ENCODE measurements at places on chromosomes 5 and 9.

- DNase-seq = no peak
These were observed 4.5 kb downstream of the RCL1 start for GRCh38 chr9:4796988-4797853.

GRCh38 chr9:133290751-133291302 lies 15.8 kb upstream of the ABO start:
- no peak for DNase-seq

DNA sequence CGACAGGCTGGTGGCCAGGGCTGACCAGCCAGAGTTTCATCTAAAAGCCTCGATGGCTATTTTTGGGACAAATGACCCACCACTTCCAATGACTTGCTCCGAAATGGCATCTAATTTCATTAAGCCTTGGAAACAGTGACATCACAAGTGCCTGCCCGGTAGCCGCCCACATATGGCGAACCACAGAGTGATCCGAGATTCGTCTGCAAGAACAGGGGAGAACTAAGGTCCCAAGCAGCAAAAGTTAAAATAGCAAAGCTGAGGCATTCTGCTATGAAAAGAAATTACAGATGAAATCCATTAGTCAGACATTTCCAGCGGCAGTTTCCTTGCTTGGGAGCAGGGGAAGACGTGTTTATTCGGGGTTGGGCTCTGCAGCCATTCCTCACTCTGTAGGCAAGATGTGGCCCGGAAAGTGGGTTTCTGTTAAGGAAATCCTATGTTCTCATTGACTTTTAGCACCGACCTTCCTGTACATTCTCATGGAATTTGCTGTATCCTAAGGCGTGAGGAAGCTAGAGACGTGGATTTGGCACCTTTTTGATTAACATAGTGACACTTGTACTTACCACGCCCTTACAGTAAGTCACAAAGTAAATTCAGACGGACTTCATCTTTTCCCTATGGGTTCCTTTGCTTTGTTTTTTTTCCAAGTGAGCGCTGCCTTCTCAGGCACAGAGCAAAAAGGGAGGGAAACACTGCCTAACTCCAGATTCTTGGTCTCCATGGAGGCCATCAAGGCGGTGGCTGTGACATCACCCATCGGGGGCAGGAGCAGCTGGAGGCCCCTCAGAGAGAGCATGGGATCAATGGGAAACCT lies 45.1 kb downstream of the ERGIC1 start:
- DNase-seq = no peak

DNA sequence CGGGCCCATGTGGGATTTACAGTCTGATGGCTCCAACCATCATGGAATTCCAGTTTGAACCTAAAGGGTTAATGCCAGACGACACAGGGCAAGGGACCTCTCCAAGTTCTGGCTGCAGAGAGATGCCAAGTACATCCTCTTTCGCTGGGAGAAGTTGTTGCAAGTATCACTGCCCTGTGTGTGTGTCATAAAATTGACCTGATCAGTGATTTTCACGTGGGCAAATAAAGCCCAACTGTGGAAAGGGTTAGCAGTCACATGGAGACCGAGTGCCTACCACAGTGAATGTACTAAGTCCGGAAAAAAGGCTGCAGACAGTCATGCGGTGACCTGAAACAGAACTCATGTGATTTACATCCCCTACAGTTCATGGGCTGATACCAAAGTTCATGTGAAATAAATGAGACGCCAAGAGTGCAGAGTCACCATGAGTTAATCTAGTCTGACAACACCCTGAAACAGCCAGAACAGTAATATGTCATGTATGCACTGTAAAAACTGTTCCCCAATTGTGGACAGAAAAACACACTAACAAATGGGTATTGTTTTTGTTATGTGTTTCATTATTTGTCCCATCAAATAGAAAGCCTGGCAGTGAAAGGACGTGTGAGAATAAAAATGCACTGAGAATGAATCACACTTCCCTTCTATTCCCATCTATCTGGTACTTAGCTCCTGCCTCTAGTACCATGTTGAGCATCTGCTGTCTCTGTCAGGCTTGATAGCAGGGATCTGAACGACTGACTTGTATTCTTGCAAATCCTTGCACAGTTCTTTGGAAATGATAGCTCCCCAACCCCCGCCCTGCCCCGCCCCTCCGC lies 115.7 kb downstream of the SUSD1 start:
- peak; percentile 81 for DNase-seq

DNA sequence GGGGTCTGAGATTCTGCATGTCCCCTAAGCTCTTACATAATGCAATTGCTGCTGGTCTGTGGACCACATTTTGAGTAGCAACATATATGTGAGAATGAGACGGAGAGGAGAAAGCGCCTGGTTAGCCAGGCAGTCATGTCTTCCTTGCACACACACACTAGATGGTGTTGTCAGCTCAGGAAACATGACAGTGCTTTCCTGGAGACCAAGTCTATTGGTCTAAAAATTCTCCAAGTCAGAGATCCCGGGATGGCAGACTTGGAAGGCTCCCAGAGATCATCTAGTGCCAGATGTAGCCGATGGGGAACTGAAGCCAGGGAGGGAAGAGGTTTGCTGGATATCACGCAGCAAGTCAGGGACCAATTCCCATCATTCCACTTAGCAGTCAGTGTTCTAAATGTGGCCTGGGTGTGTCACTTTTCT lies 53.4 kb downstream of the GALNT12 start:
- peak; percentile 82 for DNase-seq

GRCh38 chr9:86598411-86599239 lies 244.4 kb upstream of the TUT7 start:
- no peak for DNase-seq

- no peak for DNase-seq
These were observed 615 bp downstream of the RACK1 start for GRCh38 chr5:181243018-181243563.

DNA sequence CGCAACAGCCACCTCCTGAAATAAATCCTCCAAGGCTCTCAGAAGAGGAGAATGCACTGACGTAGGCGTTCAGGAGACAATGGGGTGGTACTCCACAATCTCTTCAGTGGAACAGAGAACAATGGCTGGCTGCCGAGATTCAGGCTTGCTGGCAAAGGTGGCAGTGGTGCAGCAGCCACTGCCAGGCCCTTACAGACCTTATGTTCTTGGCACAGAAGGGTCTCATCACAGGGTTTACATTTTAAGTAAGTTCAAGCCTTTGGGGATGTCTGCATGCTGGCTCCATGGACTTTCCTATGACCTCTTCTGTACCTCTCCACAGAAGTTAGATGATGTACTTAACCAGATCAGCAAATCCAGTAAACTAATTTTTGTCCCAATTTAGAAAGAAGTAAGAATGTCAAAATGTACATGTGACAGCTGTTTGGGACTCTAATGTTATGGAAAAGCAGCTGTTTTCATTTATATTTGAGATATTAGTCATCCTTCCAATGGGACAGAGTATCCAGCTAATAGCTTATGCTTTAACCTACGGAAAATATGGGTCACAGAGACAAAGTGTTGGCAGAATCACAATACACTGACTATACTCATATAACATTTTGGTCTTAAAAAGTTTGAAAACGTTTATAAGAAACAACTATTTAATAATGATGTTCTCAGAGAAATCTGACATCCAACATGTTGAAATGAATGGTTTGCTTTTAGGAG lies 180.9 kb downstream of the MAPKAP1 start:
- DNase-seq = peak; percentile 67

GRCh38 chr9:110847671-110848070 lies 179.1 kb downstream of the MUSK start:
- no peak for DNase-seq

GRCh38 chr9:105993116-105993854 lies 298.9 kb downstream of the TMEM38B start:
- no peak for DNase-seq

Measured in skeletal muscle cell (primary cell).